ENCODE measurements at places on chromosomes 4 and X.
A peak's percentile ranks its signal among the peaks of the same experiment; 100 is the strongest.

- DNase-seq = no peak
Observed at GRCh38 chr4:133524369-133524768, 375.3 kb downstream of the PCDH10 start.

GRCh38 chrX:23908219-23909004, 606 bp downstream of the CXorf58 start:
- DNase-seq = peak; percentile 23

DNA sequence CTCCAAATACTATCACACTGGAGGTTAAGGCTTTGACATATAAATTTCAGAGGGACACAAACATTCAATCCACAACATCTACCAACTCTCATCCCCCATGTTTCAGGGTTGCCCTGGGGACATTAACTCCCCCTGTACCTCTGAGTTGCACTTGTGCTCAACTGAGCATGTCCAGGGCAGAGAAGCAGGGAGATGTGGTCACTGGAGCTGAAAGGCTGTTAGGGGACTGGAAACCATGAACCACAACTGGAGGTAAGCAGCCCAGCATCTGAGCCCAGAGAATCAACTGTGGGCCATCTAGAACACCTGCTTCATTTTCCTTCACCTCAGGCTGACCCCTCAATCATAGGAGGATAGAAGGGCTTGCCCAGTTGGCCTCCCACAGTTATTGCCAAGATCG, 641.1 kb downstream of the MID1IP1 start:
- DNase-seq = no peak

DNA sequence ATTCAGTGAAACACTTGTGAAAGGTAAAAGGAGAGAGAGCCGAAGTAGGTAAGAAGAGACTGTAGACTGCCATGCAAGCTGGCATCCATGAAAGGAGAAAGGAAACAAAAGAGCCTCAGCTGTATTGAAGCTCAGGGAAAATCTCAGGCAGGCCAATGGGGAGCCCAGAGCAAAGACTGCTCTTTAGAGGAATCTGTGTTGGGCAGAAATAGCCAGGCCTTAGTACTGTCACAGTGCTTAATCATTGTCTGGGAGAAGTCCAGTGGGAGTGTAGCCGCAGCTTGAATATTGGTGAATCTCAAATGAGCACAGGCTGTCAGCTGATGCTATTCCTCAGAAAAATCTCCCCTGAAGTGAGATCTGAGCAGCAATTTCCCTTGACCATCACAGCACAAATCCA, 27.6 kb downstream of the CYLC1 start:
- no peak for DNase-seq

DNA sequence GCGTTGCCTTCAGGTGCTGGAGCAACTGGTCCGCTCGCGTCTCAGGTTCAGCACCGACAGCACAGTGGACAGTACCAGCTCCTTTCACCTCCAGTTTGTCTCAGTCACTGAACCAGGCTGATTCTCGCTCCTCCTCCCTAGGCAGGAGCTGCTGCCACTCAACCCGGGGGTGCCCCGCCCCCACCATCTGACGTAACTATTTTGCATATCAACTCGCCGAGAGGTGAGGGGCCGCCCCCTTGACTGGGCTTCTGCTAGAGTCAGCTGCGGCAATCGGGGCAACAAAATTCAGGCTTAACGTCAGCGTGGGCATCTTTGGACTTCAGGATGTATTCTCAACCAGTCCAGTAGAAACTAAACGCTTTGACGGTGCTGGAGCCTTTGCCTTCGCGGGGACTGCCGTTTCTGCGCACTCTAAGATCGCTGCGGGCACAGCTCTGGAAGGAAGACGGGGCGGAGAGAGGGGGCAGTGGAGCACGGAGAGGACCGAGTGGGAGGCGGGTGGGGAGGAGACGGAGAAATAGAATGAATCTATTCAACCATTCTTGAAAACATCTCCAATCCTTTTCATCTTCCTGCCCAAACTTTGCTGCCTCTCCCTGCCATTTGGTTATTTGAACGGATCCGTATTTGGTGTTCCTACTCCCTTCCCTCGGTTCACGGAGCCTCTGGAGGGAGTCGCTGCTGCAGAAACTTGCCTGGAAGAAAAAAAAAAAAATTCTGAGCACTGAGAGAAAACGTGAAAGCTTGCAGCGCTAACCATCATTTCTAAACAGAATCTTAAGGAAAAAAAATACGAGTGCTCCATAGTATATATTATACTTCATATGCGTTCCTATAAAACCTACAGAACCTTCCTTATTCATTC, at the start of gene FSTL5:
Gene FSTL5, minus strand, starts transcription at position 109 of the 868 bp plus-strand sequence. CDS start 52,604 bp downstream, outside the sequence.
- peak; percentile 94 for DNase-seq

GRCh38 chr4:41331224-41331623, 74.5 kb downstream of the UCHL1 start:
- DNase-seq = no peak

- no peak for DNase-seq
Observed at GRCh38 chrX:109845996-109846395, 112.9 kb upstream of the ACSL4 start.
